ENCODE measurements at places on chromosomes 13 and 19. TPM values are rescaled to one million over a fixed set of nuclear protein-coding genes. Genes with fewer than 3 reads are reported as not detected.

- H3K27me3 ChIP-seq = no peaks in the 10 kb centered on the region
- no peak overlapping the region for H3K27ac ChIP-seq
- no peaks in the 10 kb centered on the region for H3K4me1 ChIP-seq
- DNase-seq = no peak
These were observed 39.9 kb downstream of the MTMR6 start for GRCh38 chr13:25247360-25247759.

DNA sequence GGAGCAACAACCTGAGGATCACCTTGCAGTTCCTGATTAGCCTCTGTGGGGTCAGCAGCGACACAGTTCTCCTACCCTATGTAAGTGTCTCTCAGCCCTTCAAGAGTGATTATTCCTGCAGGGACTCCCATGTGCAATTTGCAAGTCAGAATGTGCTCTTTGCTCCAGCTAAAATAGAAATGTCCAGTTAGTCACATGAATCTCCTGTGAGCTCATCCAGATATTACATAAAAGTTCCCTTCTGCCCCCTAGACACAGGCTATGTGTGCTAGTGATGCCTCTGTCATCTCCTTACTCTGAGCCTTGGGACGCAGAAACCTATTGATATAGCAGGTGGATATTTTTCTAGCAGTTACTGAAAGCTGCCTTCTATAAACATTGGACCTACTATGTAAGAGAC lies 105.5 kb downstream of the ZAR1L start:
- no peak overlapping the region for H3K4me3 ChIP-seq
- DNase-seq = no peak
- H3K36me3 ChIP-seq = no peaks in the 10 kb centered on the region
- H3K27me3 ChIP-seq = no peaks in the 10 kb centered on the region
- no peaks in the 10 kb centered on the region for H3K4me1 ChIP-seq

Gene IFNL1
- polyA plus RNA-seq = not detected

DNA sequence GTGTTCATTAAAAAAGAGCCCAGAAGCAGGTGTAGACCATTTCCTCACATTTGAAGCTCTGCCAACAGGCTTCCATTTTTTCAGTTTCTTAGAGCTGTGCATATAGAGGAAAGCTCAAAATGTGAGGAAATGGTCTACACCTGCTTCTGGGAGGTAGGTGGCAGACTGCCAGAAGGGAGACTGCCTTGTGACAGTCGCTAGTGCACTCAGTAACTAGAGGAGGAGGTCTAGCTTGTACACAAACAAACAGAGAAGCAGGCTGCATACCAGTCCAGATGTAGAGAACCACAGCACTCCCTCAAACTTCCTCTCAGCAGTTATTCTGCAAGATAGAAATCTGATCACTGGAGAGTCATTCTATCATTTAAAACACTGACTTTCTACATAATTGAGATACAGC lies 800.2 kb downstream of the EFNB2 start:
- H3K4me3 ChIP-seq = no peak overlapping the region
- H3K27me3 ChIP-seq = no peaks in the 10 kb centered on the region
- no peak overlapping the region for H3K27ac ChIP-seq
- no peaks in the 10 kb centered on the region for H3K36me3 ChIP-seq
- no peak for DNase-seq

Gene MEIS3
- 4.3 TPM for polyA plus RNA-seq

Gene EDDM13
- 3.0 TPM for polyA plus RNA-seq

Gene ANGPTL4
- 102 TPM for polyA plus RNA-seq

DNA sequence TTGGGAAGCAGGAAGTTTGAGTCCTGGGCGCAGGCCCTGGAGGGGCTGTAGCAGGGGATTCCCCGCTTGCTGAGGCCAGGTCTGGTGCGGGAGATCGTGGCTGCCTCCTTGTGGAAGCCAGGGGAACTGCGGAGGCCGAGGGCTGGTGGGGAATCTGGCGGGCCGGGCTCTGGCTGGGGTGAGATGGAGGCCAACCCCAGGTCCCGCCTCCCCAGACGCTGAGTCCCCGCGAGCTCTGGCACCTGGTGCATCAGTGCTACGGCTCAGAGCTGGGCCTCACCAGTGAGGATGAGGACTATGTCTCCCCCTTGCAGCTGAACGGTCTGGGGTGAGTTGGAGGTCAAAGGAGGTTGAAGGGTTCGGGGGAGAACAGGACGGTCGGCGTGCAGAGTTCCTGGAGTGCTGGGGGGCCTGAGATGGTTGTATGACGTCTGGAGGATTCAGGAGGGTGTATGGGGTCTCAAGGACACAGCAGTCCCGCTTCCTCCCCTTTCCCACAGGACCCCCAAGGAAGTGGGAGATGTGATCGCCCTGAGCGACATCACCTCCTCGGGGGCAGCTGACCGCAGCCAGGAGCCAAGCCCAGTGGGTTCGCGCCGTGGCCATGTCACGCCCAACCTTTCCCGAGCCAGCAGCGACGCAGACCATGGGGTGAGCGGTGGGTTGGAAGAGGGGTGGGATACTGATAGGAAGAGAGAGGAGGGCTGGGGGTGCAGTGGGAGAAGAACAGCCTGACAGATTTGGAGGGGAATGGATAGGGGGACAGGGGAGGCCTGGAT lies 13.1 kb downstream of the GRAMD1A start:
- H3K4me1 ChIP-seq = no peaks in the 10 kb centered on the region
- no peaks in the 10 kb centered on the region for H3K27me3 ChIP-seq
- DNase-seq = peak; percentile 9
- H3K27ac ChIP-seq = no peak overlapping the region

GRCh38 chr13:49927755-49928154 lies 8.4 kb downstream of the SPRYD7 start:
- no peak overlapping the region for H3K4me3 ChIP-seq
- no peak for DNase-seq
- H3K27ac ChIP-seq = no peak overlapping the region
- peaks cover 10% of the 10 kb centered on the region for H3K36me3 ChIP-seq

- no peaks in the 10 kb centered on the region for H3K4me1 ChIP-seq
- no peaks in the 10 kb centered on the region for H3K36me3 ChIP-seq
- no peak for DNase-seq
- no peak overlapping the region for H3K4me3 ChIP-seq
- no peak overlapping the region for H3K27ac ChIP-seq
These were observed 63.7 kb upstream of the F7 start for GRCh38 chr13:113041896-113042295.

Gene SPINT2
- 472 TPM for polyA plus RNA-seq

DNA sequence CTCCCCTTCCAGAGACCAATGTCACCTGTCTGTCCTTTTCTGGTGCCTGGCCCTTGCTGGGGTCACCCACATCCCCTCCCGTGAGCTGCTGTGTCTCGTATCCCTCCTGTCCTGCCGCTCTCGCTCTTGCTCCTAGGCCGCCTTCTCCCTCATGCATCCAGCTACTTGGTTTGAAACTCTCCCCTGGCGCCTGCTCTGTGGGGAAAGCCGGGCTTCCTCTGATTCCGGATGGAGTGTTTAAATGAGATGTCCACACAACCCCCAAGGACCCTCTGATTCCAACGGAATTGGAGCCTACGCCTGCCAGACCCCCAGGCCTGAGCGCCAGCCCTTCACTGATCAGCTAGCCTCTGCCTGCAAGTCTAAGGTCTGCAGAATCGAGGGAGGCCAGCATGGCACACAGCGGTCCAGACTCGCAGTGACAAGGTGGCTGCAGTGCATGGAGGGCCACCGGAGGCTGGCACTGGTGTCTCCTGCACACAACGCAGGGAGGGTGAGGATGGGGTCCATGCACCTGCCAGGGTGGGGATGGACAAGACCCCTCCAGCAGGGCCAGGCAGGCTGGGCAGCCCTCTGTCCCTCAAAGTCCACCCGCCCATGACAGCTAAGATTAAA lies 47.2 kb downstream of the RFX2 start:
- no peaks in the 10 kb centered on the region for H3K27me3 ChIP-seq
- H3K4me1 ChIP-seq = peaks cover 92% of the 10 kb centered on the region
- no peak overlapping the region for H3K4me3 ChIP-seq
- H3K27ac ChIP-seq = no peak overlapping the region

GRCh38 chr13:75395066-75395465 lies 86.9 kb downstream of the TBC1D4 start:
- H3K4me3 ChIP-seq = no peak overlapping the region
- no peak overlapping the region for H3K27ac ChIP-seq
- H3K36me3 ChIP-seq = no peaks in the 10 kb centered on the region
- no peaks in the 10 kb centered on the region for H3K27me3 ChIP-seq

- H3K27ac ChIP-seq = no peak overlapping the region
- no peaks in the 10 kb centered on the region for H3K27me3 ChIP-seq
- no peaks in the 10 kb centered on the region for H3K36me3 ChIP-seq
- no peak for DNase-seq
- no peak overlapping the region for H3K4me3 ChIP-seq
These were observed 194.7 kb downstream of the RBM26 start for GRCh38 chr13:79211377-79211776.

DNA sequence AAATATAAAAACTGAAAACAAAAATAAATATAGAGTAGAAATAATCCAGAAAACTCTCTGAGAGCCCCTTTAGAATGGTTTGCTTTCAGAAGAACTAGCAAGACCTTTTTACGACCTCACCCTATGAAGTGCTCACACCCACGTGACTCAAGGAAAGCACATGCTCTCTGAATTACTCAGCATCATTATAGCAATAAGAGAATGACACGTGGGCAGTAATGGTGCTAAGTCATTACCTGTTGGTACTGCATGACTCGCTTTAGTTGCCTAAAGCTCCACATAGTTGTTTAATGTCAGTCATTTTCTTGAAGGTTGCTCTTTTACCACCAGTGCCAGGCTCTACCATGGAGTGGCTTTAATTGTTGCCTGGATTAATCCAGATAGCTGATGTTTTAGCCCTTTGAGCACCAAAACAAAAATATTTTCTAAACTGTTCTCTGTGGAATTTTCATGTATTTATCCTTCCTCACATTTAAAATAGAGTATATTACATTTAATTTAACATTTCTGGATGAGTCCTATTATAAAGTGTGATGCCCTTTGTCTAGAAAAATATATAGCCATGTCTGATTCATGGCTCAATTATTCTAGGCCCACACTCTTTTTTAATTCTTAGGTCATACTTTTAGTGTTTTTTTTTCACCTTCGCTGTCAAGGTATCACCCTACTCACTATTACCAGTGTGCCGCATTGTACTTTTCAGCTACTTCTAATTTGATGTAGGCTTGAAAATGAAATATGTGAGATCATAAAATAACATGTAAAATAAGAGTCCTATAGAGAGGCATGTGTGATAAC lies 56.8 kb downstream of the THSD1 start:
- DNase-seq = peak; percentile 52
- peaks cover 46% of the 10 kb centered on the region for H3K4me1 ChIP-seq
- no peaks in the 10 kb centered on the region for H3K36me3 ChIP-seq
- no peaks in the 10 kb centered on the region for H3K27me3 ChIP-seq
- H3K4me3 ChIP-seq = no peak overlapping the region

Gene PNMA8C
- not detected for polyA plus RNA-seq
